Neural crest cell (in vitro differentiated cells): ENCODE measurements at places on chromosomes 7 and 10.

DNA sequence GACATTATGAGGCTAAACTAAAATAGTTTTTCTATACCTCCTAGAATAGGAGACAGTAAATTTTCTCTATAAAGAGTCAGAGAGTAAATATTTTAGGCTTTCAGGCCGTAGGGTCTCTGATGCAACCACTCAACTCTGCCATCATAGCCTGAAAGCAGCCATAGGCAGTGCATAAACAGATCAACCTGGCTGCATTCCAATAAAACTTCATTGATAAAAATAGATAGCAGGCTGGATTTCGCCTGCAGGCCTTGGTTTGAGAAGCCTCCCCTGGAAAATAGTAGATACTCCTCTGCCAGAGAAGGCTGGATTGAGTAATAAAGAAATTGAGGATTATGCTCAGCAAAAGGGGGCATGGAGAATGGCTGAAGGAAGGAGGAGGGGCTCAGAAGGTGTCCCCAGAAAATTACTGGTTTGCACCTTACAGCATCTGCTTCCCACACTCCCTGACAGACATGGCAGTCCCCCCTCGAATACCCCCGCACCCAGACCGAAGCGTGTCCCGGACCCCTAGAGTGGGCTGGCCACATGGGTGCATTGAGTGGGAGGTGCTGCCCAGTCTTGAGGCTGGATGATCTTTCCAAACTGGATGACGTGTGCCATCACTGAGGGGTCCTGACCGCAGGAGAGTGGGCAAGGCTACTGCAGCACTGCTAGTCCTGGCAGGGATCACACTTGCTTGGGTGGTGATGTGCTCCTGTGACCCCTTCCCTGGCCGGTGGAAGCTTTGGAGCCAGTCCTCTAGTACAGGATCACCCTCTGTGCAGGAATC, 126.6 kb downstream of the PTPN20 start:
- DNase-seq: no peak

- DNase-seq: no peak
Observed at GRCh38 chr10:72097448-72098300, 9.3 kb upstream of the SPOCK2 start.

DNA sequence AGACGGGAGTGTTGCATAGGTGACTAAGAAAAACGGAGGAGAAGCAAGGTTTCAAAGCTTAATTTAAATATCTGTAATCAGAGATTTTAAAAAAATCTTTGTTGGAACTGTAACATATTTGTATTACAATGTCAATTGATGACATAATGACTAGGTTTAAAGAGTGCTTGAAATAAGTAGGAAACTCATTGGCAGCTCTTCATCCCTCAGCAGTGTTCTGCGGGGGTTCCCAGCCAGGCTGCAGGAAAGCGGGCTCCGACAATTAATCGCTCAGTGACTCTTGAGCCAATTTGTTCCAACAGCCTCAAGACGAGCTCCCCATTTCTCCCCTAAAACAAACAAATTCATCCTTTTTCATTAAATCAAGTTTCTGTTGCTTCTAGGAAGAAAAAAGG, 22.6 kb downstream of the CPXM2 start:
- DNase-seq: no peak

DNA sequence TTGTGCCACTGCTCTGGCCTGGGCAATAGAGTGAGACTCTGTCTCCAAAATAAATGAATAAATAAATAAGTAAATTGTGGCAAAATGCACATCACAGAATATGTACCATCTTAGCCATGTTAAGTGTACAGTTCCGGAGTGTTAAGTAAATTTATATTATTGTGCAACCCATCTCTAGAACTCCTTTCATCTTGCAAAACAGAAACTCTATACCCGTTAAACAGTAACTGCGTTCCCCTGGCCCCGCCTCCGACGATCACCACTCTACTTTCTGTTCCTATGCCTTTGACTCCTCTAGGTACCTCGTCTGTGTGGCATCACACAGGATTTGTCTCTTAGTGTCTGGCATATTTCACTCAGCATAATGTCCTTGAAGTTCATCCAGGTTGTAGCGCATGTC, 356.4 kb upstream of the FOXK1 start:
- DNase-seq: no peak
